CD4-positive, alpha-beta memory T cell (primary cell): ENCODE measurements at places on chromosomes 11 and 22. TPM values are rescaled to one million over a fixed set of nuclear protein-coding genes. Genes with fewer than 3 reads are reported as not detected.

Gene CD44
- 809 TPM for total RNA-seq

Gene UPK3A
- not detected for total RNA-seq

Gene NCR3LG1
- 3.1 TPM for total RNA-seq

GRCh38 chr11:3030289-3031070, 26.7 kb downstream of the CARS1 start:
- H3K4me1 ChIP-seq = no peaks in the 10 kb centered on the region
- no peak for DNase-seq
- no peaks in the 10 kb centered on the region for H3K27me3 ChIP-seq
- H3K4me3 ChIP-seq = no peak overlapping the region
- peaks cover 60% of the 10 kb centered on the region for H3K36me3 ChIP-seq

GRCh38 chr22:48820481-48821345, 1007.0 kb downstream of the BRD1 start:
- no peak overlapping the region for H3K27ac ChIP-seq
- H3K36me3 ChIP-seq = no peaks in the 10 kb centered on the region
- no peak for DNase-seq
- no peak overlapping the region for H3K4me3 ChIP-seq
- H3K4me1 ChIP-seq = no peaks in the 10 kb centered on the region

DNA sequence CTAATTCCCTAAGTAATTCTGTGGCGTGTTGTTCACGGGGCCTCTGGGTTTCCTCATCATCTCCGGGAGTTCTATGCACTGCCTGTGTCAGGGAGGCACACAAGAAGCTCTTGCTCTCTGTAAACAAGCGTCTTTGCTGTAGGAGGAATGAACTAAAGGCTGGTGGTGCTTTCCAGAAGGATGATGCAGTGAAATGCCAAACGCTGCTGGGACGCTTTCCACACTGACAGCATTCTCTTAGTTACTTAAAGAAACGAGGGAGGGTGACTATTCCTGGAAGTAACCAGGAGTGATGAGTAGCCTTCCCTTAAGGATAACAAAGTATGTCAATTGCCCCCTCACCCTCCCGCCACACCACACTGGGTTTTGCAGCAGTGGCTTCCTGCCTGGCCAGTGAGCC, 38.5 kb upstream of the NUP50 start:
- no peak for DNase-seq
- H3K4me1 ChIP-seq = peaks cover 10% of the 10 kb centered on the region
- no peak overlapping the region for H3K27ac ChIP-seq
- no peaks in the 10 kb centered on the region for H3K36me3 ChIP-seq

Gene TMEM45B
- total RNA-seq = 30.8 TPM

Gene MS4A15
- total RNA-seq = not detected

DNA sequence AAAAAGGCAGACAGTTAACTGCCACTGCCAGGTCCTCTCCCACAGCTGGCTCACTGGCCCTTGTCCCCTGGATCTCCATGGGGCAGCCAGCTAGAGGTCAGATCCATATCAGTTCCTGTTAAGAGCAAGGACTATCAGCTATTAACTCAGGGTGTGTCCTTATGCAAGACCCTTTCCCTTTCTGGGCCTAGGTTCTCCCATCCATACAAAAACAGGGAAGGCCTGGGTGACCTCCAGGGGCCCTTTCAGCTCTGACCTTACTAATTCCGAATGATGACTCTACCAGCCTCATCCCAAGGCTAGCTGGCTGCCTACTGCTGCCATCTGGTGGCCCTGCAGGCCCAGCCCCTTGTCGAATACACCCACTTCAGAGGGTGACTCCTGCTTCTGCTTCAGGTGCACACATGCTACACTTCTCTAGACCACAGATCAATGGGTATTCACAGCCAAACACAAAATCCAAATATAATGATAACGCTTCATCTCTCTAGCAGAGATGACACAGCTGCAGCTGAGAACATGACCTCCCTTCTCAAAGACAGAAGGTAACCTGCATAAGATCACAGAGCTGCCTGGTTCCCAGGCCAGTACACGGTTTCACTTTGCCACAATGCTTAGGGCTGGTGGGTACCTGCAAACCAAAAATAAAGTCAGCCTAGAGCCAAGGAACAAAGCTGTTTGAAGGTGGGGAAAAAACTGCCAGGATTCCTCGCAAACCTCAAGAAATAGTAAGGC, 34.1 kb downstream of the SERGEF start:
- H3K4me3 ChIP-seq = no peak overlapping the region
- H3K27me3 ChIP-seq = no peaks in the 10 kb centered on the region
- no peaks in the 10 kb centered on the region for H3K4me1 ChIP-seq
- peaks cover 8% of the 10 kb centered on the region for H3K36me3 ChIP-seq
- DNase-seq = no peak
- H3K27ac ChIP-seq = no peak overlapping the region

GRCh38 chr11:70597751-70598625, 199.7 kb downstream of the CTTN start:
- no peaks in the 10 kb centered on the region for H3K27me3 ChIP-seq
- H3K4me3 ChIP-seq = no peak overlapping the region
- DNase-seq = no peak
- no peak overlapping the region for H3K27ac ChIP-seq
- no peaks in the 10 kb centered on the region for H3K4me1 ChIP-seq

DNA sequence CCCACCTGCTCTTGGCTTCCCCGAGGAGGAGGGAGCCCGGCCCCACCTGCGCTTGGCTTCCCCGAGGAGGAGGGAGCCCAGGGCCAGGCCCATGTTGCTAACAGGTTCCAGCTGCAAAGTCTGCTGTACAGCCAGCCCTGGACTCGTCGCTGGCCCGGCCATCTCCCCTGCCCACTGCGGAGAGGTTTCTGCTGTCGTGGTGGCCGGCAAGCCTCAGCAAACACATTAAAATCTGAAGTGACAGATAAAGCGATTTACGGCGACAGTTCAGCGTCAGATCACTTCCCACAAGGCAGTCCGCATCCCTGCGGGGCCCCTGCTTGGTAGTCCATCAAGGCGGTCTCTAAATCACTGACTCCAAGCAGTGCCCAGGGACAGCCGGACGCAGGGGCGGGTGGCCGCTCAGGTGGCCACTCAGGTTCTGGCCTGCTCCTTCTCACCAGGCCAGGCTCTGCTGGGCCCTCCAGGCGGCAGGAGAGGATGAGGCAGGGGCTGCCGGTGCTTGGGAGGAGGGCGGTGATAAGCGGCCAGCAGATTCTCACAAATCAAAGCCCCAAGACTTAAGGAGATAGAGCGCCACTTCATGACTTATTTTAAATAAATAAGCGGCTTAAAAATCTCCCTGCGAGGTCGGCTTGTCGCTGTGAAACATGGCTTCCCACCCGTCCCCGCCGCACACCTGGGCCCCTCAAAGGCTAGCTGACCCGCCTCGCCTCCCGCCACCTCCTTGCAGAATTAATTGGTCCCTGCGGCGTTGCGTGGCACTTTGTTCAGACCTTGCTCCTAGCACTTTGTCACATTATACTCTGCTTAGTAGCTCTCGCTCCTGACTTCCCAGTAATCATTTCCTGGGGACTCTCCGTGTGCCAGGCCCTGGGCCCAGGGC, 21.1 kb downstream of the MACROD1 start:
- DNase-seq = no peak
- H3K36me3 ChIP-seq = no peaks in the 10 kb centered on the region
- no peaks in the 10 kb centered on the region for H3K4me1 ChIP-seq
- no peak overlapping the region for H3K4me3 ChIP-seq
- no peak overlapping the region for H3K27ac ChIP-seq

DNA sequence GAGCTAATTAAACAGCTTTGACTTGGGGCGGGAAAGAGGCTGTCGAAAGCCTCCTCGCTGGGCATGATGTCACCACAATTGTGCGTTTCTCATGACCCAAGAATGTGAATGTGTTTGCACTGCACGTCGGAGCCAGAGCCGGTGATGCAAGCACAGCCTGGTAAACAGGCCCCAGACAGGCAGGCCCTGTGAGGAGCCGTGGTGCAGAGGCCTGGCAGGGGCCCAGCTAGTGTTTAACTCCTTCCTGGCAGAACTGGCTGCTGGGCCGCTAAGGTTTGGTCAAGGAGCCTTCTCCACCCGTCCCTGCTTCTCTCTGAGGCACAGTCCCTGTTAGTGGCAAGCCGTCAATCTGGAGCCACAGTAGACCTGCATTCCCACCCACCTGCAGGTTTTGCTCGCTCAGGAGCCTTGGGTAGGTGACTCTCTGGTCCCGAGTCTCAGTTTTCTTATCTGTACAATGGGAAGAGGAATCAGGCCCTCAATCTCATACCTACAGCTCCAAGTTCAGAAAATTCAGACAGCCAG, 25.4 kb upstream of the SMTN start:
- H3K27ac ChIP-seq = no peak overlapping the region
- no peaks in the 10 kb centered on the region for H3K4me1 ChIP-seq
- no peaks in the 10 kb centered on the region for H3K27me3 ChIP-seq
- DNase-seq = no peak

DNA sequence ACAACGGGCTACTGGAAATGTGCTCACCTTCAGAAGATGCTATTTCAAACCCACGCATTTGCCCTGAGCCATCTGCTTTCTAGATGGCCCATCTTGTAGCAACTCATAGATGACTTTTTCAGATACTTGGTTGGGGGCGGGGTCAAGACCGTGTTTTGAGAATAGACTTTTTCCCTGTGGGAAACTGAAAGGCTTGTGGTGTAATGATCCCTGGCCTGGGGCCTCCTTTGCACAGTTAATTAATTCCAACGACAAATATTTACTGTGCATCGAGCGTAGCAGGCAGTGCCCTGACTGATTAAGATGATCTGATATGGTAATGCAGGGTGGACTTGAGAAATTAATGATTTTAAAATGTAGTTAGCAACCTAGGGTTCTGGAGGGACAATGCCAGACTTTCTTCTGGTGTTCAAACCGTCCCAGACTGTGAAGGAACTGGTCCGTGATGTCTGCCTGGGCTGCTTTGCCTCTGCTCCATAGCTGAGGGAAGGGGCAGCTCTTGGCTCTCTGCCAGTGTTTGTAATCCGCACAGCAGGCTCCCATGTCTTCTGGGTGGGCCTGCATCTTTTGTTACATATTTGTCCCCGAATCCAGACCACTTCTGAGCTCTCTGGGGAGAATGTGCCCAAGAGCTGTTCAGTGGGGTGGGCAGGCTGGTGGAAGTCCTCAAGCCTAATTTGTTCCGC, 84.8 kb downstream of the ADAMTS15 start:
- no peaks in the 10 kb centered on the region for H3K4me1 ChIP-seq
- H3K27ac ChIP-seq = no peak overlapping the region
- no peak overlapping the region for H3K4me3 ChIP-seq
- no peaks in the 10 kb centered on the region for H3K36me3 ChIP-seq
- no peak for DNase-seq

Gene SLC25A1
- 40.7 TPM for total RNA-seq

- DNase-seq = no peak
- H3K27me3 ChIP-seq = peaks cover 24% of the 10 kb centered on the region
- no peak overlapping the region for H3K4me3 ChIP-seq
- no peaks in the 10 kb centered on the region for H3K36me3 ChIP-seq
- H3K4me1 ChIP-seq = peaks cover 9% of the 10 kb centered on the region
Measured at GRCh38 chr11:1728301-1728700, 22.1 kb downstream of the IFITM10 start.

GRCh38 chr11:66625041-66625751, 8.8 kb downstream of the RBM14 start:
- peaks cover 62% of the 10 kb centered on the region for H3K4me1 ChIP-seq
- DNase-seq = no peak
- no peak overlapping the region for H3K27ac ChIP-seq
- no peak overlapping the region for H3K4me3 ChIP-seq

Gene OR5B17
- not detected for total RNA-seq

Gene WBP2NL
- total RNA-seq = 3.5 TPM

DNA sequence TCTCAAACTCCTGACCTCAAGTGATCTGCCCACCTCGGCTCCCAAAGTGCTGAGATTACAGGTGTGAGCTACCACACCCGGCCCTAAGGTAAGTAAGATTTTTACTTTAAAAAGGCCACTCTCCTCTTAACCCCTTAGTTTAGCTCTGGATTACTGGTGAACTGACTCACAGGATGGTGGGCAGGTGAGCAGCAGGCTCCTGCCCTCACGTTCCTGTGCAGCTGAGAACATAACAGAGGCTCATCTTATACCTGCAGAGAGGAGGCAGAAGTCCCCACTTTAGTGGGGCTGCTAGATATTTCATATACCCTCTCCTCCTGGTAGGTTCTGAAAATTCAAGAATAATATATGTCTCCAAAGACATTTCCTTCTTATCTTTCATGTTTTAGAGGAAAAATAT, 17.1 kb upstream of the SERPIND1 start:
- no peak for DNase-seq
- H3K27me3 ChIP-seq = no peaks in the 10 kb centered on the region
- no peak overlapping the region for H3K27ac ChIP-seq
- no peaks in the 10 kb centered on the region for H3K4me1 ChIP-seq
- peaks cover 25% of the 10 kb centered on the region for H3K36me3 ChIP-seq

GRCh38 chr11:28833670-28834069, 725.5 kb downstream of the METTL15 start:
- H3K4me1 ChIP-seq = no peaks in the 10 kb centered on the region
- no peaks in the 10 kb centered on the region for H3K36me3 ChIP-seq
- no peaks in the 10 kb centered on the region for H3K27me3 ChIP-seq
- no peak overlapping the region for H3K4me3 ChIP-seq

Gene TPBGL
- 0.22 TPM for total RNA-seq

- no peak overlapping the region for H3K4me3 ChIP-seq
- no peaks in the 10 kb centered on the region for H3K27me3 ChIP-seq
- H3K27ac ChIP-seq = no peak overlapping the region
- H3K4me1 ChIP-seq = peaks cover 7% of the 10 kb centered on the region
Measured at GRCh38 chr11:123188508-123189165, 6.4 kb downstream of the CLMP start.

DNA sequence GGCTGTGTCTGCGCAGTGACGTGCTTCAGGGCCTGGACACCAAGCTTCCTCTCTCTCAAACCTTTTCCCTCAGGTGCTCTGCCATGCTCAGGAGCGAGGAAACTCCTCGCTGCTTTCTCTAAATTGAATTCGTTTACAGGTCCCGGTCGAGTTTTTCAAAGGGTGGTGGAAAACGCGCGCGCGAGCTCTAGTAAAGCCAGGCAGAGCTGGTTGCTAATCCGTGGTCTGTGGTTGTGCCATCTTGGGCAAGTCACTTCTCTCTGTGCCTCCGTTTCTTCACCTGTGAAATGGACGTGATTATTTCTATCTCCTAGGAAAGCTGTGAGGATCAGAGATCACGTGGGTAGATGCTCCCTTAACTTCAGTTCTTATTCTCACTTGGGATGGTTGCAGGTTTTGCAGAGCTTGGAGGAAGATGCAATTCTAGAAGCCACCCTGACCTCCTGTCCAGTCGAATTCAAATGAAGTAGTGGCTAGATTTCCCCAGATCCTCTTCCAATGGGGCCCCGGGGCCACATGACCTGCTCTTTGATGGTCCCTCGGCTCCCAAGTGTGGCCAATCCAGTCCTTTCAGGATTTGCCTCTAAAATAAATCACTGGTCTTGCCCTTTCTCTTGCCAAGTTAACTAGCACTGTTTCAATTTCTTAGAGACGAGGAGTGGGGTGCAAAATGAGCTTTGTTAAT, 10.5 kb upstream of the ALX4 start:
- no peak overlapping the region for H3K27ac ChIP-seq
- H3K36me3 ChIP-seq = no peaks in the 10 kb centered on the region
- no peak overlapping the region for H3K4me3 ChIP-seq
- no peak for DNase-seq
- peaks cover 14% of the 10 kb centered on the region for H3K4me1 ChIP-seq
- H3K27me3 ChIP-seq = peaks cover 26% of the 10 kb centered on the region
